NCI-H524 (cell line): ENCODE measurements at places on chromosomes 4 and X.
A peak's percentile ranks its signal among the peaks of the same experiment; 100 is the strongest.

- no peak for DNase-seq
Observed at GRCh38 chr4:10773656-10774055, 89.1 kb upstream of the CLNK start.

DNA sequence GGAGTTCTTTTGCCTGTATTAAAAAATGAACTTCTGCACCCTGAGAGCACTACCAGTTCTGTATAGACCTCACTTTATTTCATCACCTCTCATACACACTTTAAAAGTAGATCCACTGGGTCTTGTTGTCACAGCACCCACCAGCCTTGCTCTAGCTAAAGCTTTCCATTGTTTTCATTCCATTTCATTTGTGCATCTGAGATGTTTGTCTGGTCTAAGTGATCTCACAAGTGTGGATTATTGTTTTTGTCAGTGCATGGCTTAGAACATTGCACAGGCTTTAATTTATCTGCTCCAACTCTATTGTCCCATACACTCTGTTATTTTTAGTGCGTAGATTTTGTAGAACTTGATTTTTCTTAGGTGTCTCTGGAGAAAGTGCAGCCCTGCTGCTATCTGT is 1157.5 kb upstream of the PABPC4L start:
- no peak for DNase-seq

DNA sequence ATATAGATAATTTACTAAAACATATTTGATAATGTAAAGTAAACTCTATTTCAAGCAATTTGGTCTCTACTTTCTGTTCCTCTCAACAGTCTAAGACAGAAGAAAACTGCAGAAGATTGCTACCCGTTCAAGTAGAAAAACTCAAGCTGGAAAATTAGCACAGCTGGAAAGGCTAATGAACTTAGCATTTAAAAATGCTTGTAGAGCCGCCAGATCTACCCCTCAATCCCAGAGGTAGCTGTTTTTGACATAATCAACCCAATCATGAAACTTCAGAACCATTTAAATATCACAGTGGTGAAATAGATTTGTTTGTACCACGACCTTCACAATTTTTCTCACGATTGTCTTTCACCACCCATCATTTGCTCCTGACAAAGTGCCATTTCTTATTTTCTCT is 479.5 kb downstream of the SPRY1 start:
- DNase-seq, result no peak

GRCh38 chr4:150944660-150945059 is 70.4 kb downstream of the LRBA start:
- no peak for DNase-seq

- DNase-seq, result no peak
Observed at GRCh38 chr4:12360391-12360790, 931.7 kb upstream of the HS3ST1 start.

DNA sequence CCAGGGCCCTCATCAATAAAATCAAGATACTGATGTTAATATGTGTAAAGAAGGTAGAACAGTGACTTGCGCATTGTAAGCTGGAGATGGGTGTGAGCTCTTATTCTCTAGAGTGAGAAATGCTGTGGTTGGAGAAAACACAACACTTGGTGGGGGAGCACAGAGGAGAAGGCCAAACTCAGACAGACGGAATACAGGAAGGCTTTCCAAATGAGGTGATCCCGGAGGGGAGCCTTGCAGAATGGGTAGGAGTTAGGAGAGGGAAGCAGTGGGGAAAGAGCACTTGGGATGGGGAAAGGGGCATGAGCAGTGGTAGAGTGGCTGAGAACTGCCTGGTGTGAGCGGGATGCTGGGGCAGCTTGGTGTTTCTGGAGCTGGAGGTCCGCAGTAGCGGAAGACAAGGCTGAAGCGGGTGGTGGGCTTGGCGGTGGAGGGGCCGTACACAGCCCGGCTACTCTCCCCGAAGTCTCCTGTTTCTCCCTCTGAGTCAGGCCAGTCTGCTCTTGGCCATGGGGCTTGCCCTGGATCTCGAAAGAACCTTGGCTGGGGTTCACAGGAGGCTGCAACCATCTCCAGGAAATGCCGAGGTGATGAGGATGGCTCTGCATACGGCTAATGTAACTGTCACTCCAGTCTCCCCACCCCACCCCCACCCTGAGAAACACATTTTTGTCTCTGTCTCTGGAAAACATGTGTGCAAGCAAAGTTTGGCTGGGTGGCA is 11.3 kb upstream of the PLAC1 start:
- no peak for DNase-seq

- DNase-seq, result no peak
Observed at GRCh38 chr4:10267066-10267465, 150.5 kb upstream of the WDR1 start.

GRCh38 chrX:21946925-21947641 is 6.6 kb downstream of the SMS start:
- peak; percentile 51 for DNase-seq

DNA sequence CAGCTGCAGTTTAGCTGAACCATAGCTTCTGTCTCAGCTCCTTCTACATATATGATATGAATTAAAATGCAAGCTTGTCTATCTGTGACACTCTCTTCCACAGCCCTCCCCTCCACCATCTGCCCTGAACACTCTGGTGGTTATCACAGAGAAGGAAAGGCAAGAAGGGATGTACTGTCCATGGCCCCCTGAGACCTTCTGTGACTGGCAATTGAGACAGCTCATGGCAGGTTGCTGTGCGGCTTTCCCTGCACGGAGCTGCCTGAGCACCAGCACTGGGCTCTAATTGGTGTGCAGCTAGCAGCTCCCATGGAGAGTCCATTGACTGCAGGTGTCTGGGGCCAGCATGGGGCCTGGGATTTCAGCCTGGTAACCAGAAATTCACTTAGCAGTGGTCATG is 109.8 kb upstream of the ANXA3 start:
- DNase-seq, result peak; percentile 3

- no peak for DNase-seq
Observed at GRCh38 chr4:125303058-125303457, 11.7 kb upstream of the FAT4 start.

DNA sequence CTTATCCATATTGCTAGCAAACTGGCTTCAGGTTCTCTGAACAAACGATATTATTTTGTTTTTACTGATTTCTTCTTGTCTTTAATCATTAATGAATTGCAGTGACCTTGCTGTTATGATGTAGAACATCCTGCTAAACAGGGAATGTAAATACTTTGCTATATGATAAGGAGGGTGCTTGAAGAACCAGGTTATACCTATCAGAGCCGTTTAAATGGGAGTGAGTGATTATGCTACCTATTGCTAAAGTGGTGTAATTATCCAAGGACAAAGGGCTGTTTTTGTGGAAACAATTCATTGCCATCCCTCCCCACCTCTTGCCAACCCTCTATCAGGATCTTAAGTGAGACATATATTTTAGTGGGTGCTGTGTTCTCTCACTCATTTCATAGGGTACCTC is 788.9 kb downstream of the RPA4 start:
- no peak for DNase-seq

GRCh38 chr4:6753891-6754290 is 28.6 kb upstream of the KIAA0232 start:
- no peak for DNase-seq

DNA sequence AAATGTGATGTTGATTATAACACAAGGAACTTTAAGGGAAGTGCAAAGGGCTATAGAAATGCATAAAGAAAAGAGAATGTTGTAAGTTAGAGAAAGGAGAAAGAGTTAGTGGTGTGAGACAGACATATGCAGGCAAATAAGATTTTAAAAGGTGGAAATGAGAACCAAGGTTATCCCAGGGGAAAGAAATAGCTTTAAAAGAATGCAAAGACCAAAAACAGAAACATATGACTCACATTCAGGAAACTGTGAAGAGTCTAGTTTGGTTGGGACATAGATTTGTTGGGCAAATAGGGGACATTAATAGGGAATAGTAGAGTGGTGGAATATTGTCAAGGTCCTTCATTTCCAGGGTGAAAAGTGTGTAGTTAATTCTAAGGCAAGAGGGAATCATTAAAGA is 52.4 kb downstream of the MAPK10 start:
- DNase-seq, result no peak

- no peak for DNase-seq
Observed at GRCh38 chr4:83618991-83619645, 83.2 kb downstream of the GPAT3 start.

DNA sequence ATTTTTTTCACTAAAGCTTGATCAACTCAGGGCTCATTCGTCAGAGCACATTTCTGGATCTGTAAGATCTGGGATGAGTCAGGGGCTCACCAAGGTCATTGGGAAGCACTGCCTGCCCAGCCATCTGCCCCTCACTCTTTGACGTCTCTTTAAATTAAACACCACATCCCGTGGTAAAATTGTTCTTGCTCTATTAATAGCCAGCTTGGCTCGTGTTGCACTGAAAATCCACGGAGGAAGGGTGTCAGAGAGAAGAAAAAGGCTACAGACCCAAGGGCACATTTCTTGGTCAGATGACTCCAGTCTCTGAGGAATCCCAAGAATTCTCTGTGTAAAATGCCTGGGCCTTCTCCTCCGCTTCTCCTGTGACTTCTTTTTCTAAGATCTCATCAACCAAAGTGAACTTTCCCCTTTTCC is 45.7 kb upstream of the GATB start:
- no peak for DNase-seq

DNA sequence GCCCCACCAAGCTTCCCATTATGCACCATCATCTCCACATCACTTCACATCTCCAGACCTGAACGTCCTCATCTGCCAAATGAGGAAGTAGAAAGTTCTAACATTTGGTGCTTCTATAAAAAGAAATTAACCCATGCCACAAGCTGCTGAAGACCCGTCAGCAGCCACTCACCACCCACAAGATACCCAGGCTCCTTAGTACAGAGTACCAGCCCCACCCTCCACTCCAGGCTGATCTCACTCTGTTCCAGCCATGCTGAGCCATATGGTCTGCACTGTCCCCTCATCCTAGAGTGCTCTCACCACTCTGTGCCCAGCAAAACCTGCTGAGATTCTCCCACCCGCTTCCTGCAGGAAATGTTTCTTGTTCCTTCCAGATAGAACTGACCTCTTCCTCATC is 240.8 kb upstream of the PPARGC1A start:
- no peak for DNase-seq

DNA sequence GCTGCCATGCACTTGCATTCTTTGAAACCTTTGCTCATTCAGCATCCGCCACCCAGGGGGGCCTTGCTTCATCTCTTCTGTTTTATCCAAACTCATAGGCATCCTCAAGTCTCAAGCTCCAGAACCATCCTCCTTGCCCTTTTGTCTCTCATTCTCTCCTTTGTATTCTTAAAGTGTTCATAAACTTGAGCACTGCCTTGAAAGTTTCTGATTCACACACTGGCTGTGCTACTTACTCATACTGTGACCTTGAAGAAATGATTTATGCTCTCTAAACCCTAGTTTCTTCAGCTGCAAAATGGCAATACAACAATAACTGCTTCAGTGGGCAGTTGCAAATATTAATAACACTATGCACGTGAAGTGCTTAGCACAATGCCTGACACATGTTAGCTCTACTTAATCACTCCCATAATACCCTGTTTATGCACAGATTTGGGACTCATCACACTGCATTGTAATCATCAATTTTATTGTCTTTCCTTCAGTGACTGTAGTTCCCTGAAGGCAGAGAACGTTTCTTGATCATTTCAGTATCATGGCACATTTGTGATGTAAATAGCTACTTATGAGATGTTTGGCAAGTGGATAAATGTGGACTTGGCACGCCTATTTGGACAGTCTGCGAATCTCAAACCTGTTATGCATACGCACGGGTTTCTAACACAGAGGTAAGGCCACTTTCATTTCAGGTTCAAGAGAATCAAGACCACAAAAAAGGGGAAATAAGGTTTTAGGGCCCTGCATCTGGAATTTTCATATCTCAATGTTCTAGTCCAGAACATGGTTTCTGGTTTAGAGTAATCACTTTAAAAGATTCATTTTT is 291.0 kb downstream of the LDB2 start:
- DNase-seq, result no peak

DNA sequence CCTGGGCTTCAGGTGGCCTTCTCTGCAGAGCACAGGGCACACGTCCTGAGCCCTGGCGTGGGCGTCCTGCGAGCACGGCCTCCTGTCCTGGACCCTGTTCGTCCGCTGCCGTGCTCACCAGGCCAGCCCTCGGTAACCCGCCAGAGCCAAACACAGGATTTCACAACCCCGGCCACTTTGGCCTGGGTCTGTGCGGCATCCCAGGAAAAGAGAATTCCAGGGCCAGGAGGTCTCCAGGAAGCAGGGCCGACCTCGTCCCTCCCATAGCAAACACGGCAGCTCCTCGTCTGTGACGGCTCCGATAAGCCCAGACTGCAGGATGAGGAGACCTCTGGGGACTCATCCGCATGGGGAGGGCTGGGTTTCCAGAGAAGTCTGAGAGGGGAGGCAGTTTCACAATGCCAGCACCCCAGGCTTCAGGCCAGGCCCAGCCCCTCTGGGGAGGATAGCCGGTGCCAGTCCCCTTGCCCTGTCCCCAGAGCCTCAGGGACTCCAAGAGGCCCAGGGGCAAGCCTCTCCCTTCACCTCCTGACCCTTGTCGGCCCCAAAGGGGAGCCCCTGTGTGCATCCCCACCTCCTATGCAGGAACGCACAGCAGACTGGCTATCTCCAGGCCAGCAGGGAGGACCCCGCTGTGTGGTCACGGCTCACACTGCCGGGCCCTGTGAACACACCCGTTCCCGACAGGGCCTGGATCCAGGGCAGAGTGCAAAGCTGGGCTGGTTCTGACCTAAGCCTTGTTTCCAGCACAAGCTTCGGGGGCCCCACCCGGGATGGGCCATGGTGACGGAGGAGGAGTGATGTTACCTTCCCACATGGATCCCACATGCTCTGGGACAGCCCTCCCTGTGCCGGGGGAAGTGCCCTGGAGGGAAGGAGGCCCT is 22.3 kb upstream of the HTRA3 start:
- no peak for DNase-seq

- no peak for DNase-seq
Observed at GRCh38 chr4:35835893-35836292, 408.4 kb downstream of the ARAP2 start.

DNA sequence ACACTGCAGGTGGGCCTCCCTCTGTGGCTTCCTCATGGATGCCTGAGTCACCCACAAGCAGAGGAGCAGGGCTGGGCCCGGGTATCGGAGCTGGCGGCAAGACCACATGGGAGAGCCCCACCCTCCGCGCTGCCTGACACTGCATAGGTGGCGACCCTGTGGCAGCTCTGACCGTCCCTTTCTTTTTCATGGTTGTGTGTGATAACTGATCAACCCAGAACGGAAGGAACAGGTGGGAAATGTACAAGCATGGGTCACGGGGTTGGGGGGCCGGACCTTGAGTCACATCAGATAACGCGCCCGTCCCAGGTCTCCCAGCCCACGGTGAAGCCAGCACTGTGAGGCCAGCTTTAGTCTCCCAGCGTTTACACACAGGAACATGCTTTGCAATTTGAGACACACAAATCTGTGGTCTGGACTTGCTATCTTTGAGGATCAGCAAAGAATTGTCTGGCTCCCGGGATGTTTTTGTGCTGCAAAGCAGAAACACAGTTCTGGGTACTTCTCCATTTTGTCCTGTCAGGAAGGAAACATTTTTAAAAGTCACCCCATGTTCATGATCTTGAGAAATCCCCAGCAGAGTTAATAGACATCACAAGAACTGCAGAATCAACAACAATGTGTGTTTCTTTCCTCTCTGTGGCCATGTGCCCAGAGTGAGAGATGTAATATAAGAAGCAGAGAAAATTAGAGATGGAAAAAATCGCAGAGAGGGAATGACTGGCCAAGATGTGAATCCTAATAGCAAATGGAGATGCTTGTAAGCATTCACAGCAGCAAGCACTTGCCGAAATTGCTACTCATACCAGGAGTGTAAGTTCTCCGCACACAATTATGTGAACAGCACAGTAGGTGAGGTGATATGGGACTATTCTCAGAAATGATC is 70.1 kb upstream of the CBR4 start:
- DNase-seq, result no peak

- DNase-seq, result no peak
Observed at GRCh38 chrX:10574663-10575062, 45.7 kb downstream of the MID1 start.

- no peak for DNase-seq
Observed at GRCh38 chrX:100931218-100931924, 2.7 kb upstream of the XKRX start.
